Stimulated activated CD8-positive, alpha-beta memory T cell treated with anti-CD3 and anti-CD28 coated beads, Interleukin-4, amount 100 ng/mL, for 1 hour (primary cell): ENCODE measurements at places on chromosomes 16 and 17.

- DNase-seq, result no peak
Observed at GRCh38 chr16:26672206-26672605, 394.5 kb upstream of the C16orf82 start.

DNA sequence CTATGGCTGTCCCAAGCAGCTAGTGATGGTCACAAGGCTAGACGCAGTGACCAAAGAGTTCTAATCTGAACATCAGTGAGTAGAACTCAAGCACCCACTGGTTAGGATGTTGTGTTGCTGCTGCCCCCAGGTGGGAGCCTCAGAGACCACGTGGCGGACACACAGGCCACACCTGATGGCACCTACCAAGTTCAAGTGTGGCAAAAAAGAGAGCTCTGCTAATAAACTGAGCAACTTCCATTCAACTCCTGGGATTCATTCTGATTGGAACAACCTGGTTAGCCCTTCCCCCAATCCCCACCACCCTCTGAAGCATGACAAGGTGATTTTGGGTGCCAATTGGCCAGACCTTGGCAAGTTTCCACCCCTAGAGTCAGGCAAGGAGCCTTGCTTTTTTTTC, 3.5 kb upstream of the LCMT1 start:
- DNase-seq, result no peak

- no peak for DNase-seq
Observed at GRCh38 chr16:3292604-3293003, 9.3 kb downstream of the ZNF263 start.

GRCh38 chr17:29078183-29079045, 35.5 kb downstream of the PIPOX start:
- DNase-seq, result no peak
